ENCODE measurements at places on chromosomes 3 and 15.
A peak's percentile ranks its signal among the peaks of the same experiment; 100 is the strongest.

GRCh38 chr3:21962456-21962855 is 211.4 kb upstream of the ZNF385D start:
- no peak for DNase-seq

GRCh38 chr3:113626503-113627371 is 69.7 kb downstream of the USF3 start:
- no peak for DNase-seq

DNA sequence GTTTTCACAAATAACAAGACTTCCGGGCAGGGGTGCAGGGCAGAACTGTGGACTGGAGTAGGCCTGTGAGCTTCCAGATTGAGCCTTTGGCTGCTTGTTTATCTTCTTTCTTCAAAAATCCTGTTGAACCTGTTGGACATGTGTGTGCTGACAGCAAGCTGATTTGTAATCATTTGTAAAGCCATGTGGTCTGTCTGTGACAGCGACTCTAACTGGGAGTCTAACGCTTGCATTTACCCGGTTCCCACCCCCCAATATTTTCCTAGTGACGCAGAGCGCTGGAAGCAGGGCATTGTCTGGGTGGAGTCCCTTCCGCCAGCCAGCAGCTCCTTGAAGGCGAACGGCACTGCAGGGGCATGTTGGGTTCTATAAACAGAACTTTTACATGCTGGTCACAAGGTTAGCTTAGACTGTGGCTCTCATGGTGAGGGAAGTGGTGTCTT is 85.7 kb upstream of the MYZAP start:
- no peak for DNase-seq

DNA sequence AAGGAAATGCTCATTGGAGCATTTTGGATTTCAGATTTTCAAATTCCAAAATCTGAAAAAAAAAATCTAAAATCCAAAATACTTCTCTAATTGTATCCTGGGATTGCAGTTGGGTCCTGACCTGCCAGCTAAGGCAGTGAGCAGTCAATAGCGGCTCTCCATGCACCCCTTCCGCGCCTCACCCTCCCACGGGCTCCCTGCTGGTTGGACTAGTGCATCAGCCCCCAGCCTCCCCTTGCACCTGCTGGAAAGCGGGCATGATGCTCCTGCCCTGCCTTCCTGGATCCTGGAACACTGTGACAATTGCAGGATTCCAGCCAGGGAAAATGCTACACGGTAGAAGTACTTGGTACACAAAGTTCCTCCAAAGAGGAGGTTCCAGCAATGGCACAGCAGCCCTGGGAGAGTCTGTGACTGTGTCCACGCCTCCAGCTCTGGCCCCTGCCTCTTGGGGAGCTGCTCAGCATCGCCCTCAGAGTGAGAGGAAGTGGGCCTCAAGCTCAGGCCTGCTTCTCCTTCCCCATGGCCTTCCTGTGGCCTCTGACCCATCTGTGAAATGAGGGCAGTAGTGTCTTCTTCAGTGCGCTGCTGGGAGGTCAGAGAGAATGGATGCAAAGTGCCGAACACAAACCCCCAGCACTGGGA is 39.5 kb upstream of the CHRNB4 start:
- peak; percentile 41 for DNase-seq

DNA sequence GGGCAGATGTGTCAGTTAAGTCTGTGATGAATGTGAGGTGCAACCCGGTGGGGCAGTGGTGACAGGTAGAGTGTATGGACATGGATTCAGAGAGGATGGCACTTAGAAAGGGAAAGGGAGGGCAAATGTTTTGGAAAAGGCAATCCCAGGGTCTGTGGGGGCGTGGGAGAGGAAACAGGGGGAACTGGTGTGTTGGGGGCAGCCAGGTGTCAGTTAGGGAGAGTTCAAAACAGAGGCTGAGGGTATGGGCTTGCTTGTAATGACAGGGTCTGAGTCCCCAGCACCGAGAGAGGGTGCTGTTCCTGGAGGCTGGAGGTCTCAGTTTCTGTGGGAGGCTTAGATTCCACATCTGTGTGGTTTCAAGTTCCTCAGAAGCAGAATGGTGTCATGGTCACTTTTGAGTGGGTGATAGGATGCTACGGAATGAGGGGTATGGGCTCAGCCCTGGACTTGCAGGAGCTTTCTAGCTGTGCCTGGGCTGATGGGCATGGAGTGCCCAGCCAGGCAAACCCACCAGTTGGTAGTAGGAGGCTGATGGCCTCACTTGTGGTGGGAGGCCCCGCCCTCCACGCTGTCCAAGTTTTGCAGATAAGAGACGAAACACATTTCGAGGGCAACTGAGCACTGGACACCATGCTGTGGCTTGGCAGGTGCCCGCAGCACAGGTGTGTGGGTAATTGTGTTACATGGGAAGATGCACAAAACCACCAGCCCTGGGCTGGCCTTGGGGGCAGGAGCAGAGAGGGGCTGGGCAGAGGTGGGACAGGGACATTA is 209.4 kb downstream of the RPLP1 start:
- DNase-seq = no peak

- no peak for DNase-seq
These were observed 115.8 kb downstream of the IQCH start for GRCh38 chr15:67370206-67370954.

- DNase-seq = no peak
These were observed 317.3 kb upstream of the NAALADL2 start for GRCh38 chr3:174541708-174542315.

- no peak for DNase-seq
These were observed 234.5 kb upstream of the CDIN1 start for GRCh38 chr15:36344887-36345286.

GRCh38 chr3:195001961-195002861 is 268.7 kb downstream of the XXYLT1 start:
- peak; percentile 9 for DNase-seq

DNA sequence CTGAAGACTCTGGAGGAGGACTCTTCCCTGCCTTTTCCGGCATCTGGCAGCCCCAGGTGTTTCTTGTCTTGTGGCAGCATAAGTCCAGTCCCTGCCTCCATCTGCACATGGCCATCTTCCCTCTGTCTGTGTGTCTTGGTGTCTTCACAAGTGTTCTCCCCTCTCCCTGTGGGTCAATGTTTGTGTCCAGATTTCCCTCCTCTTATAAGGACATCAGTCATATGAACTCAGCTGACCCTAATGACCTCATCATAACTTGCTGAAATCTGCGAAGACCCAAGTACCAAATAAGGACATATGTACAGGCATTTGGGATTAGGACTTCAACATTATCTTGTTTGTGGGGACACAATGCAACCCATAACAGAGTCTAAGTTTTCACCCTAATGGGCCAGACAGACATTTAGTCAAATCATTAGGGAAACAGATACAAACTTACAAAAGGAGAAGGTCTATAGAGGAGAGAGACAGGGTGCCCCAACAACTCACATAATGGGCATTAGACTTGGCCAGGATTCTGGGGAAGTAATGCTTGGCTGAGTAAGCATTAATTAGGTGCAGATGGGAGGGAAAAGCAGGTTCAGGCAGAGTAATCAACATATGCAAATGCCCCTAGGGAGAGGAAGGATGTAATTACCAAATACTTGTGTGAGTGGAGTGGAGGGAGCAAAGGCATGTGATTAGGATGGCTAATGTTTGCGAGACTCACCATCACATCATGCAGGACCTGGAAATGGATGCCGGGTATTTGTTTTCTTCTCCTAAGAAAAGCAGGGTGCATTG is 372.8 kb upstream of the TBL1XR1 start:
- DNase-seq = no peak

GRCh38 chr3:79314544-79314943 is 453.3 kb downstream of the ROBO1 start:
- no peak for DNase-seq

GRCh38 chr3:123750659-123751420 is 133.3 kb downstream of the MYLK start:
- no peak for DNase-seq

- no peak for DNase-seq
These were observed 16.2 kb downstream of the XIRP1 start for GRCh38 chr3:39176025-39176714.

- DNase-seq = no peak
These were observed 12.1 kb downstream of the CSNK1G1 start for GRCh38 chr15:64343841-64344240.

DNA sequence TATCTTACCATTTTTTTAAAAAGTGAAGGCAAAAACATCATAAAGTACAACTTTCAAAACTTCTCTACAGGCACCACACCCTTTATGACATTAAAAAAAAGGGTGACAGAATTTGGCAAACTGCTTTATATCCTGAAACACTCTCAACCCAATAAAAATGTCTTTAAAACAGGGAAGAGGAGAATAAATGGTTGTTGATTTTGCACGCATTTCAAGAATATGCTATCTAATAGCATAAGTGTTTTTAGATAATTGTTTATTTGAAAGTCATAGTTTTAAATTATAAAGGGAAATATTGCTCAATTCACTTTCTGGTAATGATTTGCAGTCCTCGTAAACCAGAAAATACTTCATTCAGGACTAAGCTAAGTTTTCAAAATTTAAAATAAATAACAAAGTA is 1.7 kb upstream of the PCOLCE2 start:
- DNase-seq = no peak

DNA sequence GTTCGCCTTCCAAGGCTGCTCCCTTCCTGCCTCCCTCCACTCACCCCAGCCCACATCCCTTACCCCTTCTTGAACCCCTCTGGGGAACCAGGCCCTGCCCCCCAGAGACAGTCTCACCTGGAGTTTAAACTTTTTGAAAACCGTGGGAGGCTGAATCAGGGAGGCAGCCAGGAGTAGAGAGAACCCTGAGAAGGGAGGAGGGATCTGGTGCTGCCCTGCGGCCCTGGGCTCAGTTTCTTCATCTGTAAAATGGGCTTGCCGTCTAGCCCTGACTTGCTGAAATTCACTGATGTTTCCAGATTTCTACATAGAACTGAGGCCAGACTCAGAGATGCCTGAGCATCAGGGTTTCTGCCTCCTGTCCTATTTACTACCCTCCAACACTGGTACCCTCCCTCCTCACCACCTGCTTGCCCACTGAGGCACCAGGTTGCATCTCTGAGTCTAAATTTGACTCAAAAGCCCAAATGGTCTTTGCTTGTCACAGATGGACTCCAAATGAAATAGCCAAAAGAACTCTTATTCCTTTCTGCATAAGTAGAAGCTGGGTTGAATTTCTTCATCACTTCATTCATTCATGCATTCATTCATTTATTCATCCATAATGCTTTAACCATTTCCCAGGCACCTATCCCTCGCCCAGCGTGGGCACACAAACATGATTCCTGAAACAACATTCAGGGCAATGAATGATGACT is 11.9 kb upstream of the STRA6 start:
- no peak for DNase-seq

GRCh38 chr15:46258056-46258455 is 623.2 kb downstream of the SQOR start:
- DNase-seq = no peak

DNA sequence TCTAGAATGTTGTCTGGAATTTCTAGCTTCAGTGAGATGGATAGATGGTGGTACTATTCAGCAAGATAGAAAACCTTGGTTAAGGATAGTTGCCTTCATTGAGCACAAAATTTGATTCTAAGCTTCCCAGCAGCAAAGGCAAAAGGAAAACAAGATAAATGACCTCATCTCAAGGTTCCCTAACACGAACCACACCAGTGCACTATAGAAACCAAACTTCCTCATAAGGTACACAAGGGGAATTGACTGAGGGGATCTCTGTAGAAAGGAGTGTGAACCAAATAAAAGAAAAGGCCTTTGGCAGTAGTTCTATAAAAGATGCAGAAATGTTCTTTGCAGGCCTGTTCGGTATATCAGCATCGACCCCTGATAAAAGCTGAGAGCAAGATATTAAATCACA is 288.9 kb downstream of the SHQ1 start:
- peak; percentile 28 for DNase-seq

DNA sequence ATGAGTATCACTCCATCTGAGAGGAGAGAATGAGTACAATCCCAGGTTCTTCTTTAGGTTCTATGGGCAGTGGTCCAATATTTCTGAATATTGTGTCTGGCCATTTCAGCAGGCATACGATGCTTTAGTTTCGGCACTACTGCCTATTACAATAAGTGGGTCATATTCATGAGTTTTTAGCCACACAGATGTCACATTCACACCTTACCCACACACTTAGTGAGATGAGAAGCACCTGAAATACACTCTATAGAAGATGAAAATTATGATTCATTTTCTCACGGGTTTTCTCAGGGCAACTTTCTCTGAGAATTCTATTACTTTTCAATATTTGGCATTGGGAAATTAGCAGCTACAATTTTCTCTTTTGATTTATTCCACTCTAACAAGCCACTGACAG is 132.2 kb downstream of the TGFBR2 start:
- no peak for DNase-seq

DNA sequence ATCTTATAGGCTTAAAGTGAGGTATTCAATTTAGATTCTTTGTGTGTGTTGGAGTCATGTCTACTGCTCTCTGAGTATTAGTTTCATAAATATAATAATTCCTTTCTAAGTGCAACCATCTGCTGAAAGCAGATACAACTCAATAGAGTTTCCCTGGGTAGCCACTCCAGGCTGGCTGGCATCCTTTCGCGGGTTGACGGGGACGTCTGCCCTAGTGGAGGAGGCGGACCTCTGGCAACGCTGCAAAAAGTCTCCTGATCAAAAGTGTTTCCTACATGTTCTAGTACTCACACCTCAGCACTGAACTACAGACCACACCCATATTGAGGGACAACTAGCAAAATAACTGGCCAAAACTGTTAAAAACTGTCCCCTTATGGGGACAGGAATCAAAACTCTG is 2.5 kb downstream of the MOBP start:
- no peak for DNase-seq

GRCh38 chr3:56064684-56065083 is 403.6 kb downstream of the ERC2 start:
- DNase-seq = no peak

DNA sequence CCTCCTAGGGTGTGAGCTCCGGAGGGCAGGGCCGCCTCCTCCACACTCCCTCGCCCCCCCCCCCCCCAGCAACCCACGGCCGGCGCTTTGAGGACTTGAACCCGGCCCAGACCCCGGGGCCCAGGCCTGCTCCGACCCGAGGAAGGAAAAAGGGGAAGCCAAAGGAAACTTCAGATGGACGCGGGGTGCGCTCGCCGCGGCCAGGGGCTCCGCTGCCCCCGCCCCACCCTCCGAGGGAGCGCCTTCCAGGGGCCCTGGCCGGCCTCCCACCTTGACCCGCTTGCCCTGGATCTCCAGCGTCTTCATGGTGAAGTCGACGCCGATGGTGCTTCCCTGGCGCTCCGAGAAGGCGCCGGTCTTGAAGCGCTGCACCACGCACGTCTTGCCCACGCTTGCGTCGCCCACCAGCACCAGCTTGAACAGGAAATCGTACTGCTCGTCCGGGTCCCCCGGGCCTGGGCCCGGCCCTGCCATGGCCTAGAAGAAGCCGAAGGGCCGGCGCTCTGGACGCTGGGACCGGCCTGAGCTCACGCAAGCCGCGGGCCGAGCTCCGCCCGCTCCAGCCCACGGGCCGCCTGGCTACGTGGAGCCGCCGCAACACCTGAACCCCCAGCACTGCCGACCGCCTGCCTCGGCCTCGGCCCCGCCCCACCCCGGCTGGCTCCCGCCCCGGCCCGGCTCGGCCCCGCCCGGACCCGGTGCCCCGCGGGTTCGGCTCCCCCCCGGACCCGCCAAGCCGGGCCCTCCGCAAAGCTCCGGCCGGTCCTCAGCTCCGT is 400 bp downstream of the RAB43 start:
- no peak for DNase-seq

GRCh38 chr3:118080889-118081288 is 953.8 kb downstream of the IGSF11 start:
- no peak for DNase-seq
